ENCODE measurements at places on chromosomes 12 and 14.

DNA sequence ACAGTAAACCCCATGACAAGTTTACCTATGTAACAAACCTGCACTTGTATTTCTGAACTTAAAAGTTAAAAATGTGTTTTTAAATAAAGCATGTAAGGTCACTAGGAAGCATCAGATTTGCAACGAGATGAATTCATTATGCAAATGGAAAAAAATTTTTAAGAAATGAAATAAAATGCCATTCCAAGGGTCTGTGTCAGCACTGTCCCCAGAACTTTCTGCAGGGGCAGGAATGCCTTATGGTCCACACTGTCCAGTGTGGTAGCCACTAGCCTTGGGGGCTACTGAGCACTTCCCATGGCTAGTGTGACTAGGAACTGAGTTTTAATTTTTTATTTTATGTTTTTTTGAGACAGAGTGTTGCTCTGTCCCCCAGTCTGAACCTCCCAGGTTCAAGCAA lies 49.2 kb downstream of the HSP90AA1 start:
- no peak for DNase-seq

DNA sequence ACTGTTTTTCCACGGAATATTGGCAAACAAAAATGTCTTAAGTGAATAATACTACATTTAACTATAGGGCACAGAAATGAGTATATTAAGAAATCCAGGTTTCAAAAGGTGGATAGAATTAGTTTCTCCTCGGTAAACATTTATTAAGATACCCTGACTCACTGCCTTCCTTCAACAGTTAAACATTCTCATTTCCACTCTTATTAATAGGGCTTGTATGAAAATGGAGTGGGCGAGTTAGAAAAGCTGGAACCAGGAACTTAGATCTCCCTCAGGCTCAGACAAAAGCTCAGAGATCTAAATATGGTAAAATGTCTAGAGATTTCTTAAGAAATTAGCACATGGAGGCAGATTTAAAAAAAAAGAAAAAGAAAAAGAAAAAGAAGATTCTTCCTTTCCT lies 78.8 kb downstream of the RMST start:
- DNase-seq, result no peak

- no peak for DNase-seq
Measured at GRCh38 chr12:106671840-106672239, 89.0 kb downstream of the RFX4 start.

- no peak for DNase-seq
Measured at GRCh38 chr12:4177262-4177661, 96.3 kb upstream of the CCND2 start.

DNA sequence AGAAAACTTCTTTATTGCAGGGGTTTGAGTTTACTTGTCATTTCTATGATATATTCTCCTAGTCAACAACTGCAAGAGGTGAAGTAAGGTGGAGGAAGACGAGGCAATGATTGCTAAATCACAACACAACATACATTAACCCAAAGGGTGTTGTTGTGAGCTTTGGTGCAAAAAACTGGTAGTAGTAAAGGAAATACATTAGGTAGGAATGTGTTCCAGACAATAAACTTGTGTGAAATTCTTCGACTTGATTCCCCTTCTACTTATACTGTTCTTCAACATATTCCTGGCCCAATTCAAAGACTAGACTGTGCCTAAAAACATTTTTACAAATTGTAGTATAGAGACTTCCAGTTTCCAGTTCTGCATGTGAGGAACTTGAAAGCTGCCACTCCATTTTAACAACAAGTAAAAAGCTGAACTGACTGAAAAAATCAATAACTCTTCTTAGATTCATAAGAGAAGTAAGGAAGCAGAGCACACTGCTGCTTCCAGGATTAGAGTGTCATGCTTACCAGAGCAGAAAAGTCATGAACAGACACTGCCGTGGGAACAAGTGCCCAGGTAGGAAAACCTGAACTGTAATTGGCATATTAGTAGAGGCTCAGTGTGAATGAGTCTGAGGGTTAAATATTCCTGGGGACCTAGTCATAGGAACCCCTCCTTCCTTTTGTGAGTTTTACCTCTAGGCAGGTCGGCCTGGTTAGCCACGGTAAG lies 22.2 kb downstream of the COX8C start:
- no peak for DNase-seq

DNA sequence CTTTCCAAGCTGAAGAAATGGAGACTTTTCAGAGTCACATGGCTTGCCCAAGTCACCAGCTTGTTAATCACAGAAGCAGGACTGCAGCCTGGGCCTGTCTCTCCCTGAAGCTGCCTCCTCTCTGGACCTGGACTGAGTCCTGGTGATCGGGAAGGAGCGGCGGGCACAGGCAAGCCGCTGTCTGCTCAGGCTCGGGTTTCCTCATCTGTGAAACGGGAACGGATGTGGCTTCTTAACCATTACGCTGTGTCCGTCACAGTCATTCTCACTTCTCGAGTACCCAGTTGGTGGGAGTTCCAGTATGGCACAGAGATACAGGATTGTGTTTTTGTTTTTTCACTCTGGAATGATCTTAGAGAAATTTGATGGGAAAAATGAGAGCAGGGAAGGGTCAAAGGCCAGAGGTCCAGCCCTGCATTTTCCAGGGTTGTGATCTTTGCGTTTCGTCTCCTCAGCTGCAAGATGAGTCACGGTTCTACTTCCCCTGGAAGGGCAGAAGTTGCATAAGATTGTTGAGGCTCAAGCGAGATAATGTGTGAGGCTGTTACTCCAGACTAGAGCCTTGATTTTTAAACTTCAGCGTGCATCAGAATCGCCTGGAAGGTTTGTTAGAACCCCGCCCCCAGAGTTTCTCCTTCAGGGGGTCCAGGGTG lies 7.6 kb upstream of the LRTM2 start:
- no peak for DNase-seq

DNA sequence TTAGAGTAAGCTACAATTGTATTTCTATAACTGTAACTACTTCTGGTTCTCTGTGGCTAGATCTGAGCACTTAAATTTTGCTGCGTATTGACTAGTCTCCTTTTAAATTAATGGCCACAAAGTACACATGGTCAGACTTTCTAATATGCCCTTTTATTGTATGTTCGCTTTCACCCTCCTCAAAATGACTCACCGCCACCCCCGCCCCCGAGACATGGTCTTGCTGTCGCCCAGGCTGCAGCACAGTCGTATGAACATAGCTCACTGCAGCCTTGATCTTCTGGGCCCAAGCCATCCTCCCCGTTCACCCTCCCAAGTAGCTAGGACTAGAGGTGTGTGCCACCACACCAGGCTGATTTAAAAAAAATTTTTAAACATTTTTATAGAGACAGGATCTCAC lies 11.8 kb downstream of the MTERF2 start:
- no peak for DNase-seq

DNA sequence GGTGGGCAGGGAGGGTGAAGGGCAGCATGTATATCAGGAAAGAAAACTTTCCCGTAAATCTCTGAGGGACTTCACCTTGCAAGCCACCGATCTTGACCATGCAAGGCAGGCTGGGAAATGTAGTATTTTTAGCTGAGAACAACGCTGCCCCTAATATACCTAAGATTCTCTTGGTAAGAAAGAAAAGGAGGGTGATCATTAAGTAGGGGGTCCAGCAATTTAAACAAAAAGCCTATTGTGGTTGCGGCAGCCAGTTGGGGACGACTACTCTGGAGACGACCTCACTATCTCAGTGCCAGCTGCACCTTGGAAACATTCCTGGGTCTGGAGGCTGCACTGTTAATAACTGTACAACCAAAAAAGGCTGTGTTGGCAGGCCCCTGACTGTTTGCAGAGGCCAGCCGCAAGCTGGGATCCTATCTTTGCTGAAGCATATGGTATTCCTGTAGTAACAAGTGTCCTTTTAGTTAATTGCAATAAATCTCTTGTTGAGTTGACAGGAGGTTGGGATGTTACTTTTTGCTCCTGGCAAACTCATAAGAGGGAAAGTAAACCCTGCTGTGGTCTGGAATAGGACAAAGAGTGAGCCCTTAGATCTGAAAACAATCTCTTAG lies 6.4 kb downstream of the APOLD1 start:
- DNase-seq, result no peak

DNA sequence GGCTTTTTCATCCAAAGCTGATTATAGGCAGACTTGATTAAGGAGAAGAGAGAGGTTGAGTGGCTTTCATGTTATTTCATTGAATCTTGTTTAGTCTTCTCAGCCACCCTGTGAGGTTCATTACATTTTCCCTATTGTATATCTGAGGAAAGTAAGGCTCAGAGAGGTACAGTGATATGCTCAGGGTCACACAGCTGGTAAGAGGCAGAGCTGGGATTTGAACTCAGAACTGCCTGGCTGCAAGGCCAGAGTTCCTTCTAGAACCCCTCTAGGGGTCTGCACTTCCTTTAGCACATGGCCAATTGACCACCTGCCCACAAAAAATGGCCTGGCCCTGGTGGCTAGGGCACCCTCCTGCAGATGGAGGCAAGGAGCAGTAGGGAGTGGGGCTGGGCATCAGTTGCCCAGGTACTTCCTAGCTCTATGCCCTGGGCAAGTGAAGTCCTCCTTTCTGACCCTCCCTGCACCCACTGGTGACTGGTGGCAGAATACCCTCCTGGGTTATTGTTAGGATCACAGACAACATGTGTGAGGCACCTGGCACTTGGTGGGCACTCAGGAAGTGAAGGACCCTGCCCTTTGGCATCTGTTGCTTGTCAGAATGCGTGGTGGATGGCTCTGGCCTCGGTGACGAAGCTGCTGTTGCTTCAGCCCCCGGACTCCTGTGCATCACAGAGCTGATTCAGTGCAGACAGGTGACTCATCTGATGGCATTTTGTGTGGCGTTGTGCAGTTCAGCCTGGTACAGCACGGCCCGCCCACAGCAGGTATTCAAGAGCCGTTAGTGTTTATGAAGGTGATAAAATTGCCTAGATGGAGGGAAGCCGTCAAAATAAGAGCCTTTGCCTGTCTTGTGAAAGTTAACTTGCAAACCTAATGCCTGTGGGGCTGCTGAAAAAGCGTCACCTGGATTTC lies 115.8 kb downstream of the SLC25A47 start:
- DNase-seq, result no peak

DNA sequence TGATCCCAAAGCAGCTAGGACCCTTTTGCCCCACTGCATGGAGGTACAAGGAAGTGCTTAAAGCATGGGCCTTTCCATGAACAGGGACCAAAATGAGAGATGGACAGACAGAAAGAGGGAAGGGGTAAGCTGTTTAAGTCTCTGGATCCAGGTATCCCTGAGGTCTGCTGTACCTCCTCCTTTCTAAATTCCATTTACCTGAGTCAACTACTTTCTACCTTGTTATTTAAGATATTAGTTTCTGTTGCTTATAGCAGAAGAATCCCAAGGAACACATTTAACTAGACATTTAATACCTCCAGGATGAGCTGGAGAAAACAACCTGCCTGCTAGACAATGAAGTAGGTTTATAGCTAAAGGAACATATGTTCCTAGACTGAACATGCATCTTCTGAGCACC lies 157.6 kb upstream of the TMCC3 start:
- no peak for DNase-seq

- DNase-seq, result no peak
Measured at GRCh38 chr12:32609966-32610365, 69.1 kb upstream of the DNM1L start.

DNA sequence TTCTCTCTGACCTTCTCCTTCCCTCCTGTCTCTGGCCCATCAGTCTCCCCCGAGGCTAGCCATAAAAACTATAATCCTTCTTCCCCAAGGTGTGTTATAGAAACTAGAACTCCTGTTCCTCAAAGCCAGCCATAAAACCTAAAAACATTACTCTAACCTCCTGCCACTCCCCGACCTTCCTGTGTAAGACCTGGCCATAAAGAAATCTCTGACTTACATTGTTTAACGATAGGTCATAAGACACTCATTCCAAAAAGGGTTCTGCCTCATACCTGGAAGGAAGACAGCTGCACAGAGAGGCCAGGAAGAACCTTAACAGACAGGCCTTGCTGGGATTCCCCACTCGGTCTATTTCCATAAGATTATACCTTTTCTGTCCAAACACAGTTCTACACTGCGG lies 70.9 kb upstream of the EEA1 start:
- DNase-seq, result no peak

GRCh38 chr12:42484996-42485395 lies 104.5 kb downstream of the PRICKLE1 start:
- DNase-seq, result no peak

GRCh38 chr14:25884657-25885056 lies 713.2 kb downstream of the NOVA1 start:
- DNase-seq, result no peak

GRCh38 chr12:84290168-84290567 lies 622.4 kb downstream of the SLC6A15 start:
- no peak for DNase-seq

GRCh38 chr12:77914081-77914488 lies 83.4 kb downstream of the NAV3 start:
- no peak for DNase-seq

DNA sequence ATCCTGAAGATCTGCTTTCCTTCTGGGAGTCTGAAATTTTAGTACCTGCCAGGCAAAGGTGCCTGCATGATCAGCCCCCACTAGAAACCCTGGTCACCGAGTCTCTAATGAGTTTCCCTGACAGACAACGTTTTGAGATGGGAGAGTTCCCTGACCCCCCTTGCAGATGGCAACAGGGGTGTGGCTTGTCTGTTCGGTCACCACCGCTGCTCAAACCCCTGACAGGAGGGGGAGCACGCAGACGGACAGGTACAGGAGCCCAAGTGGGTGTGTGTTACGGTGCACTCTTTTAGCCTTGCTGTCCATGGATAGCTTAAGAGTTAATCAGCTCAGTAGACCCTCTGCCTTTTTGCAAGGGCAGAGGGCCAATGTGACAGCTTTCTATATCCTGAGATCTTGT lies 19.3 kb upstream of the CDKN3 start:
- no peak for DNase-seq

GRCh38 chr12:106195621-106196027 lies 52.2 kb downstream of the CKAP4 start:
- DNase-seq, result no peak

GRCh38 chr12:50599366-50600095 lies 94.7 kb downstream of the DIP2B start:
- no peak for DNase-seq

- no peak for DNase-seq
Measured at GRCh38 chr12:46491548-46491947, 119.0 kb upstream of the SLC38A2 start.

DNA sequence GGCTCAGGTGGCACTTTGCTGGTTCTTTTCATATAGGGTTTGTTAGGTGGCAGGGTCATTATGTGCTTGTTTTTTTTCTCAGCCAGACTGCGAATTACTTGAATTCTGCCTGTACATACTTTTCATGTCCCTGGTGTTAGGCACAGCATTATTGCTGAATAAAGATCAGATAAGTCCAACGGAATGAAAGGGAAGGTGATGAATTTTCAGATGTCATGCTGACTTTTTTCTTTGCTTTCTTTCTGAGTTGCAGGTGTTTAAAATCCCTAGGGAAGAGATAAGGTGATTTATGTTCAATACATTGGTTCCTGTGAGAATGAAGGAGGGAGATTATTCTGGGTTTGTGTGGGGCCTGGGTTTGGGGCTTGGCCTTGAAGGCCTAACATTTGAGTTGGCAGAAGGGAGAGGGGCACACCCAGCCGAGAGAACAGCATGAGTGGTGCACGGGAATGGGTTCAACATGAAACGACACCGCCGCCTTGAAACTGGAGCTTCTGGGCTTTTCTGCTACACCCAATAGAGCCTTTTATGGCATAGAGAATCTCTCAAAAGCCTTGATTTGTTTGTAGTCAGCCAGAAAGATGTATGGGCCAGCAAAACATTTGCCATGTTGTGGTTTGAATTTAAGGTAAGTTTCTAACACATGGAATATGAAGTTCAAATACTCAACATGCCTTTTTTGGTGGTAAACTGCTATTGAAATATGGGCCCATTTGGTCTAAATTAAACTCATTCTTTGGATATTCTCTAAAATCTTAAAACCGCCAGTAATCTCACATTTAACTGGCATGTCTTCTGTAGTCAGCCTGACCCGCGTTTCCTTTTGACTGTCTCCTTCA lies 477.0 kb downstream of the PCNX1 start:
- no peak for DNase-seq

GRCh38 chr12:130984183-130985058 lies 30.7 kb downstream of the ADGRD1 start:
- DNase-seq, result no peak
